ENCODE measurements at places on chromosomes 1 and 21. TPM values are rescaled to one million over a fixed set of nuclear protein-coding genes. Genes with fewer than 3 reads are reported as not detected.
A peak's percentile ranks its signal among the peaks of the same experiment; 100 is the strongest.

DNA sequence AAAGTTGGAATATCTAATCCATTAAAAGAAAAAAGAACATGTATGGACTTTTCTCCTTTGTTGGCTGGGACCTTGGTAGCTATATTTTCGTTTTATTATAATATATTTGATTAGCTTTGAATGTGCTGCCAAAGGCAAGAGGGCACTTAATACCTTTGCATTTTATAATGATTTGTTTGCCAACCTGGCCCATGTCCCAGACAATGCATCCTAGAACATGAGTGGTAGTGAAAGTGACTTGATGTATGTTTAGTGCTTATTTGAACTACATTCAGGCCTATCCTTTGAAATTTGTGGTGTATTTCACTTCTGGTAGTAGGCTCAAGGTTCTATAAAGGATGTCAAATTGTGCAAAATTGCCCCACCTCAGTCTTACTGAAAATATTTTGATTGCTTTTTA is 25.9 kb downstream of the CACHD1 start:
- no peak overlapping the region for H3K27ac ChIP-seq
- no peaks in the 10 kb centered on the region for H3K27me3 ChIP-seq
- no peaks in the 10 kb centered on the region for H3K4me1 ChIP-seq
- no peak overlapping the region for H3K4me3 ChIP-seq
- no peaks in the 10 kb centered on the region for H3K36me3 ChIP-seq
- no peak for DNase-seq

DNA sequence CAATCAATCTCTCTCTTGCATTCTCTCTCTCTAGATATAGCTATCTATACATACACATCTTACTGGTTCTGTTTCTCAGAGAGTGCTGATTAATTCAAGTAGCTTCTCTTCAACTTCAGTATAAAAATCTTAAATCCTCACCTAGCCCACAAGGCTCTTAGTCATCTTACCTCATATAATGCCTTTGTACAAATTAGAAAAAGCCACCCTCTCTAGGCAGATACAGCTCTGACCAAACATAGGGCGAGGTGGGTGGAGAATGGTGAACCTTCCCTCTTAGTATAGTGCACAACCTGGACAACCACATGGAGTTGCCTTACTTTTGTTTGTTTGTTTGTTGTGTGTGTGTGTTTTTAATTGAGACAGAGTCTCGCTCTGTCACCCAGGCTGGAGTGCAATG is 5.1 kb upstream of the INAVA start:
- no peaks in the 10 kb centered on the region for H3K36me3 ChIP-seq
- H3K27me3 ChIP-seq = no peaks in the 10 kb centered on the region
- no peak overlapping the region for H3K4me3 ChIP-seq
- H3K27ac ChIP-seq = no peak overlapping the region

DNA sequence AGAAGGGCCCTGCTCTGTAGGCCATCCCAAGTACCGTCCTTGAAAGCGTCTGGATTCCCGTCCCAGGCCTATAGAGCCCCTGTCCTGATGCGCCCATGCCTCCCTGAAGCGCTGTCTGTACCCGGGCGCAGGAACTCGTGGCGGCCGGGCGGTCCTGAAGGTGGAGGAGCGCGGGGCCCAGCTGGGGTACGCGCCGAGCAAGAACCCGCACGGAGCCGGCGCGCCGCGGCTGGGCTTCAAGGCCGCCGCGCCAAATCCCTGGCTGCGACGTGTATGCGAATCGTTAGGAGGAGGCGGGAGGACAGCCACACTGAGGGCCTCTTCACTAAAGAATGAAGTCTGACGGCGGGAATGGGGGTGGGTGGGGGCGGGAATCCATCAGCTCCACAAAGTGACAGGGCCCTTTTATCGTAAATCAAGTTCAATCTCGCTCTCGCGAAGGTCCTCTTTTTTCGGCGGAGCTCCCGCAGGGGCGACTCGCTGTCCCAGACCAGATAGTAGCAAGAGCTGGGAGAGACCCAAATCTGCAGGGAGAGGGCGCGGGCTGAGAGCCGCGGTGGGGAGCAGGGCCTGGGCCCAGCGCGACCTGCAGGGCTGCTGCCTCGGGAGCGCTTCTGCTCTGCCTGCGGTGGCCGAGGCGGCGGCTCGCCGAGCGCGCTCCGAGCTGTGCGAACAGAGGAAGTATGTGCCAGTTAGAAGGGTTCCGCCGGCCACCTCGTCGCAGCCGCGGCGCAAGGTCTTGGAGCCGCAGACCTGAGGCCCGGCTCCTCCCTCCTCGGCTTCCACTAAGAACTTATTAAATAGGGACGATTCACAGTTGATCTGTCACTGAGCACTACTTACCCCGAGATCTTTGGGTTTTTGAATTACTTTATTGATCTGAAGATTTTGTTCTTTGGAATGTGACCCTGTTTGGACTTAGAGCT is 10.4 kb downstream of the BARHL2 start:
- peak overlapping the region; percentile 20 for H3K4me3 ChIP-seq
- H3K27me3 ChIP-seq = peaks cover 89% of the 10 kb centered on the region
- DNase-seq = no peak
- H3K36me3 ChIP-seq = no peaks in the 10 kb centered on the region
- no peak overlapping the region for H3K27ac ChIP-seq

The HMGN1 gene
- total RNA-seq = 305 TPM

GRCh38 chr1:64975740-64976139 is 9.4 kb upstream of the JAK1 start:
- H3K4me3 ChIP-seq = no peak overlapping the region
- H3K27me3 ChIP-seq = no peaks in the 10 kb centered on the region
- H3K27ac ChIP-seq = no peak overlapping the region
- H3K4me1 ChIP-seq = no peaks in the 10 kb centered on the region

The LDLRAD1 gene
- total RNA-seq = 0.24 TPM

GRCh38 chr1:221608835-221609320 is 133.0 kb downstream of the DUSP10 start:
- H3K36me3 ChIP-seq = no peaks in the 10 kb centered on the region
- H3K4me1 ChIP-seq = no peaks in the 10 kb centered on the region
- no peaks in the 10 kb centered on the region for H3K27me3 ChIP-seq
- H3K4me3 ChIP-seq = no peak overlapping the region

The SYPL2 gene
- total RNA-seq = 0.35 TPM

The GCSAML gene
- 0.40 TPM for total RNA-seq

The ACTN2 gene
- 0.05 TPM for total RNA-seq

- no peak overlapping the region for H3K27ac ChIP-seq
- no peak for DNase-seq
- no peak overlapping the region for H3K4me3 ChIP-seq
- no peaks in the 10 kb centered on the region for H3K36me3 ChIP-seq
Measured at GRCh38 chr1:30810416-30811080, 53.0 kb upstream of the LAPTM5 start.

The MRAP gene
- not detected for total RNA-seq

DNA sequence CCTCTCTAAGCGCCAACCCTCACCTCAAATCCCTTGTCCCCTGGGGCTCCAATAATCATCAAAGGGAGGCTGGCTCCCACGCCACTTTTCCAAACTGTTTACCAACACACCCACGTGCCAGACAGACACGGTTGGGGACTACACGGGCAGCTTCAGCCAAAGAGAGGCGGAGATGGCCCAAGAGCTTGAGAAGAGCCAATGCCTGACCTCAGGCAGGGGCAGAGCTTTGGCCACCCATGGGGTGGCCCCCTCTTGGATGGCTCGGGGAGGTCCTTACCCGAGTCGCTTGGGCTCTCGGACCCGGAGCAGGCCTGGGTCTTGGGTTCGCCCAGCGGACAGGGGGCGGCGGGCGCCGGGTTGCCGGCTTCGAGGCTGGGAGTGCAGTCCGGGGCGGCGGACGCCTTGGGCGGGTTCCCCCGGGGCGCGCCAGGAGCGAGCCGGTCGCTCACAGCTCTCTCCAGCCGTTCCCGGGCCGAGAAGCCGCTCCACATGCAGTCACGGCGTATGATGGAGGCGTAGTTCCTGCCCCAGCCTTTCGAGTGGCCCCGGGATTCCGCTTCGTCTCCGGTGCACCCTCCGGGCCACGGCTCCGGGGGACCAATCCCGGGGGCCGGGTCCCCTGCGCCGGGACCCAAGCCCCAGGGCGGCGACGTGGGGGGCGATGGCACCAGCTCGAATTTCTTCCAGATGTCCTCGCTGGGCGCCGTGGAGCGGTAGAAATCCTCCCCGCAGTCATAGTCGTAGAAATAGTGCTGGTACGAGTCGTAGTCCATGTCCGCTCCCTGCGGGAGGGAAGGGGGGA is 854 bp downstream of the MYCL start:
- peak overlapping the region; percentile 60 for H3K4me3 ChIP-seq
- peaks cover 4% of the 10 kb centered on the region for H3K4me1 ChIP-seq
- H3K27ac ChIP-seq = peak overlapping the region; percentile 64
- H3K36me3 ChIP-seq = no peaks in the 10 kb centered on the region

The GPR37L1 gene
- total RNA-seq = 3.1 TPM

DNA sequence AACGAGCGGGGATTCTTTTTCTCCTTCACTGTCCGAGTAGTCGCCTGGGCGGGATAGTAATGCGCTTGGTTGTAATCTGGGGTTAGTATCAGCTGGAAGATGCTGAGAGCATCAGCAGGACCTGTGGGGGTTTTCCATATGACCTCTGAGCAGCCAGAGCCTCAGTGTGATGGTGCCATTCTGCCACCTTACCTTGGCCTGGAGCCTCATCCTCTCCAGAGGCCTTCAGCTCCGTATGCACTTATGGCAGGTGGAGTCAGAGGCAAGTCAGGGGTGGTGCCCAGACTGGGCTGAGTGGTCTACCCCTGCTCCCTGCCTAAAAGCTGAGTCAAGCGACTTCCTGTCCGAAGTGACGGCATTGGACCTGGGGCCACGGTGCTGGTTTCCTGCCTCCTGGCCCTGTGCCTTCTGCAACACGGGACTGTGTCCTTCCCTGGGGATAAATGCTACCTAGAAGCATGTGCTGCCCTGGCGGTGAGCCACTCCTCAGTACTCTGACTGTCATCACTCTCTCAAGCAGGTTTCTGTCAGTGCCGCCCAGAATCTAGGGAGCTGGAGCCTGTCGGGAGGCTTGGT is 24.7 kb downstream of the TENT5C start:
- no peaks in the 10 kb centered on the region for H3K36me3 ChIP-seq
- H3K4me1 ChIP-seq = no peaks in the 10 kb centered on the region
- H3K27ac ChIP-seq = no peak overlapping the region

The KCNN3 gene
- total RNA-seq = 2.5 TPM

The C1orf87 gene
- not detected for total RNA-seq

- no peak overlapping the region for H3K27ac ChIP-seq
- no peaks in the 10 kb centered on the region for H3K4me1 ChIP-seq
- no peaks in the 10 kb centered on the region for H3K36me3 ChIP-seq
- no peak overlapping the region for H3K4me3 ChIP-seq
- no peaks in the 10 kb centered on the region for H3K27me3 ChIP-seq
Measured at GRCh38 chr1:25782608-25783201, 17.3 kb upstream of the SELENON start.

The SV2A gene
- total RNA-seq = 0.89 TPM

DNA sequence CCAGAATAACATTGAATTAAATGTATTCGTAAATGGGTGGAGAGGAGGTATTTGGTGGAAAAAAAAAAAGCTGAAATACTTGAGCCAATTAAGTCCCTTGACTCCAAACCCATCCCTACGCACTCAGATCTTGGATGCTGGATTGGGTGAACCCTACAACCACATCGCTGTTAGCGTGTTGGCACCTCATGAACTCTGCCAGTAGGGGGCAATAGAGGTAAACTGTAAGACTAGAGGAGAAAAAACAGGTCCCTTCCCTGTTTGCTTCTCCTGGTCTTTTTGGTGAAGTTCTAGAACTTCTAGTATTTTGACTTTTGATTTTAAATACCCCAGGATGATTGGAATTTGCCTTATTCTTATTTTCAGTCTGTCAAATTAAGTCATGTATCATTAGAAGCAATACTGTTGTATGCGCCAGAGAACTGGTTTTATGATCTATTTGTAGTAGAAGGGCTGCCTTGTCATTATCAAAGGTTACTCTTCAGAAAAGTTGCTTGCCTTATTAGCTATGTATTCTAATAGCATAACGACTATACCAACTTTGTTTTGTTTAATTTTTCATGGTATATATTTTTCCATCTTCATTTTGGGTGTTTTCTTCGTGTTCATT is 1.9 kb upstream of the OR13G1 start:
- H3K27me3 ChIP-seq = no peaks in the 10 kb centered on the region
- H3K27ac ChIP-seq = no peak overlapping the region
- no peaks in the 10 kb centered on the region for H3K4me1 ChIP-seq
- H3K4me3 ChIP-seq = no peak overlapping the region
- H3K36me3 ChIP-seq = no peaks in the 10 kb centered on the region
- DNase-seq = peak; percentile 49

GRCh38 chr1:57091642-57092041 is 125.8 kb upstream of the C8B start:
- H3K27me3 ChIP-seq = no peaks in the 10 kb centered on the region
- DNase-seq = no peak
- no peaks in the 10 kb centered on the region for H3K4me1 ChIP-seq

The TNFRSF18 gene
- 1.7 TPM for total RNA-seq

The C1orf94 gene
- total RNA-seq = not detected

The SUSD4 gene
- total RNA-seq = 0.15 TPM

DNA sequence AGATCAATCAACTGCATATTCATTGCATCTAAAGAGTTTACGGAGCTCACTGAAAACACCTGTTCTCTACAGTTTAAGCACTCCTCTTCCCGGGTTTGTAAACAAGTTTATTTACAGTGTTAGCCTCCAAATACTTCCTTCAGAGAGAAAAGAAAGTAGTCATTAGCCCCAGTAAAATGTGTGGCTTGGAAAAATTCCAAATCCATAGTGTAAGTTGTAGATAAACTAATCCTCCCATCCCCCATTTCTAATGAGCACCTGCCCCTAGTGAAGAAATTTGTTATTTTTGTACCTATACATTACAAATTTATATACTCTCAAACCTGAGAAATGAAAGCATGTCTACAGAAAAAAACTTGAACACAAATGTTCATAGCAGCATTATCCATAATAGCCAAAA is 21.9 kb downstream of the PUM1 start:
- no peaks in the 10 kb centered on the region for H3K27me3 ChIP-seq
- no peaks in the 10 kb centered on the region for H3K36me3 ChIP-seq
- H3K4me1 ChIP-seq = peaks cover 4% of the 10 kb centered on the region
- no peak for DNase-seq

DNA sequence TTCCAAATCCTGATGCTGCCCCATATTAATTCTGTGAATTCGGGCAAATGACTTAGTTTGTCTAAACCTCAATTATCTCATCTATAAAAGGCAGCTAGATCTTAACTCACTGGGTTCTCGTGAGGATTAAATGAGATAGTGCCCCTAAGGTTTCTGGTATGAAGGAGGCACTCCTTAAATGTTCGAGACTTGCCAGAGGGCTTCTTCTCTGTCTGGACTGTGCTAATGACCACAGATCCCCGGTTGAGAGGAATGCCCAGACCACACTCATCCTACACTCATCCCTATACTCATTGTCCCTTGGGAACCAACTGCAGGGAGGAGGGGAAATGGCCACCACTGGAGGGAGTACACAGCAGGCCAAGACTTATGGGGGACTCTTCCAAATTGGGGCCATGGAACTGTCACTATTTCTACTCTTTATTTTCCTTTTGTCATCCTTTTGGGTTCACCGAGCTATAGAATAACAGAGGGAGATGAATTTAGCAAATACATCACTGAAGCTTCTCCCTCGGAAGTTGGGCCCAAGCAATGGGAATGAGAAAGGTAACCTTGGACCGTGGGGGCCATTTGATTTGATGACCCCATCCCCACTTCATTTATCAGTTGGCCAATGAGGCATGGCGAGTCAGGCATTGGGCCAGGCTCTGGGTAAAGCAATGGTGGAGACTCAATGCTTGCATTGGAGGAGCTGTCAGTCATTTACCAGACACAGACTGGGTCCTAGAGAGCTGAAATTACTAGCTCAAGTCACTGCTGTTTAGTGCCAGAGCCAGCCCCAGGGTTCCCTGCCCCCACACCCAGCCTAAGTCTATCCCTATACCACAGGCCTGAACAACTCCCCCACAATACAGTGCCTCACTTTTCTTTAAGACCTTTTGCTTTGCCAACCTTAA is 5.1 kb downstream of the ATF3 start:
- H3K27me3 ChIP-seq = no peaks in the 10 kb centered on the region
- no peaks in the 10 kb centered on the region for H3K4me1 ChIP-seq
- no peaks in the 10 kb centered on the region for H3K36me3 ChIP-seq
- no peak overlapping the region for H3K27ac ChIP-seq
